ENCODE measurements at places on chromosomes 7 and 10.

DNA sequence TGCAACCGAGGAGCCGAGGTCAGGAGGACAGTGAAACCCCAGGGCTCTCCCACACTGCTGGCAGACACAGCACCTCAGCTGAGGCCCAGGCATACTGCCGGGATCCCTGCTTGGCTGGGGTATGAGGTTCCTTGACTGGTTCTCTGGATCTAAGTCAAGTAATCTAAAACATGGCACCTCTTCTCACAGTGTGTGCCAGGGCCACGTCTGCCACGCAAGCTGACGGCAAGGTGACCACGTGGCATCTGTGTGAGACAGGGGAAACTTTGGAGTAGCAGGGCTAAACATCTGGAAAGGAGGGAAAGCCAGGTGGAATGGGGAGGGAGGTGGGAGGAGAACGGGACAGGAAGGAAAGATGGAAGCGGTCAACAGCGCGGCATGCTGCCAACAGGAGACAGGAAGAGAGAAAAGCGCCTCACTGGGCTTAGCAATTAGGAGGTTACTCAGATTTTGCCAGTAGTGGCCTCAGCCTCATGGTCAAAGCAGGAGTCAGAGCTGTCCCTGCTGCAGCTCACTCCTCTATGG is 103.7 kb downstream of the CXCL12 start:
- DNase-seq: no peak

GRCh38 chr10:23051278-23051677 is 44.1 kb upstream of the MSRB2 start:
- no peak for DNase-seq

DNA sequence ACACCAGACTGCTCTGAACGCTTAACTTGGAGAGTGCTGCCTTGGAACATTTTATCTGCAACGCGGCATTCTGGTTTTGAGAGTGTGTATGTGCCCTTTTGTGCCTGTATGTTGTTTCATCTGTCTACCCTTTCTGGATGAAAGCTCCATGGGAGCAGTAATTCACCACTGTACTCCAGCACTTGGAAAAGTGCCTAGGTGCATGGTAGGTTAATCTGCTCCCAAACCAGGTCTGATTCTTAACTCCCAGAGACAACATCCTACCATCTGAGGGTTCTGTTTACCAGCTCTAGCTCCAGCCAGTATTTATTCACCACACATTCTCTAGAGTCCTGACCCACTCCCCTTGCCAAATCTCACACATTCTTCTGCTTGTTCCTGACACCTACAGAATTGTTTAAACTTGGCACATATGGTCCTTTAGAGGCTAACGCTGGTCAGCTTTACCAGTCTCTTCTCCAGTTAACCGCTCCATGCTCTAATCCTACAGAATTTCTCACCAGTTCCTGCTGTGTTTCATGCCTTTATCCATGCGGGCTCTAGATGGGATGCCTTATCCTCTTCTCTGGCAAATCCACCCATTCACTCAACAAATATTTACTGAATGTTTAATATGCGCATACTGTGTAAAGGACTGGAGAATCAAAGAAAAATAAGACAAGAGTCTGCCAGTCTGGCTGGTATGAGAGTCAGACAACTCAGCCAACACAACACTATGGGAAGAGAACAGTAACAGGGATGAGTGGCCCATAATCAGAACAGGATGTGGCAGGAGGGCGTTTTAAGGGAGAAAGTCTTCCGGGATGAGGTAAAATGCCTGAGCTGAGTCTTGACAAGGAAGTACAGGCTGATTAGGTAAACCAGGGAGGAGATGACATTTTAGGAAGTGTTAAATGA is 46.3 kb downstream of the MTPN start:
- no peak for DNase-seq

GRCh38 chr10:131204406-131205152 is 106.9 kb downstream of the TCERG1L start:
- DNase-seq: no peak

GRCh38 chr7:31204071-31204470 is 136.5 kb downstream of the NEUROD6 start:
- DNase-seq: no peak

DNA sequence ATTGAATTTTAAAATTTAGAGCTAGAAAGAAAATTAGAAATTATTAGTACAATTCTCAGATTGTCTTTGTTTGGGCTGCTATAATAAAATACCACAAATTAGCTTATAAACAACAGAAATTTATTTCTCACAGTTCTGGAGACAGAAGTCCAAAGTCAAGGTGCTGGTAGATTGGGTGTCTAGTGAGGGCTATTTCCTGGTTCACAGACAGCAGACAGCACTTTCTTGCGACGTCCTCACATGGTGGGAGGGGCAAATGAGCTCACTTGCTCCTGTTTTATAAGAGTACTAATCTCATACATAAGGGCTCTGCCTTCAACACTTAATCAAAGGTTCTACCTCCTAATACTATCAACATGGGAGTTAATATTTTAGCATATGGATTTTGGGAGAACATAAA is 134.1 kb downstream of the MDFIC start:
- no peak for DNase-seq

- no peak for DNase-seq
Observed at GRCh38 chr7:1995426-1995825, 237.3 kb downstream of the MAD1L1 start.

GRCh38 chr7:135980665-135981180 is 3.6 kb upstream of the MTPN start:
- peak; percentile 59 for DNase-seq

DNA sequence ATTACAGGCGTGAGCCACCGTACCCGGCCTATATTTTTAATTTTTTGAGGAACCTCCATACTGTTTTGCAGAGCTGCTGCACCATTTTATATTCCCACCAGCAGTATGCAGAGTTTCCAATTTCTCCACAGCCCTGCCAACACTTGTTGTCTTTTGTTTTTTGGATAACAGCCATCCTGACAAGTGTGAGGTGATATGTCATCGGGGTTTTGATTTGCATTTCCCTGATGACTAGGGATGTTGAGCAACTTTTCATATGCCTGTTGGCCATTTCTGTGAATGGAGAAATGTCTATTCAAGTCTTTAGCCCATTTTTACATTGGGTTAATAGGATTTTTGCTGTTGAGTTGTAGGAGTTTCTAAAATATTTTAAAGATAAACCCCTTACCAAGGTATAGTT is 22.2 kb downstream of the ENTPD7 start:
- no peak for DNase-seq

DNA sequence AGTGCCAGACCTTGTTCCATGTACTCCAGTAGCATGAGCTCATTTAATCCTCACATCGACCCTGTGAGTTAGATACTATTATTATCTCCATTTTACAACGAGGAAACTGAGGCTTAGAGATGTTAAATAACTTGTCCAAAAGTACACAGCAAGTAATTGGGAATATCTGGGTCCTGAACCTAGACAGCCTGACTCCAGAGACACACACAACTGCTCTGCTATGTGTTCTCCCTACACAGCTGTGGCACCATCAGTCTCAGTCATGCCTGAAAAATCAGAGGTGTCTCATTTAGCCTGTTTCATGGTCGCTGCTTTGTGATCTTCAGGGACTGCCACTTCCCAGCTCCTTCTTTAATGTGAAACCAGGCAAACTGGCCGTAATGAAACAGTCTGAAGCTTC is 56.5 kb downstream of the COL1A2 start:
- DNase-seq: no peak

DNA sequence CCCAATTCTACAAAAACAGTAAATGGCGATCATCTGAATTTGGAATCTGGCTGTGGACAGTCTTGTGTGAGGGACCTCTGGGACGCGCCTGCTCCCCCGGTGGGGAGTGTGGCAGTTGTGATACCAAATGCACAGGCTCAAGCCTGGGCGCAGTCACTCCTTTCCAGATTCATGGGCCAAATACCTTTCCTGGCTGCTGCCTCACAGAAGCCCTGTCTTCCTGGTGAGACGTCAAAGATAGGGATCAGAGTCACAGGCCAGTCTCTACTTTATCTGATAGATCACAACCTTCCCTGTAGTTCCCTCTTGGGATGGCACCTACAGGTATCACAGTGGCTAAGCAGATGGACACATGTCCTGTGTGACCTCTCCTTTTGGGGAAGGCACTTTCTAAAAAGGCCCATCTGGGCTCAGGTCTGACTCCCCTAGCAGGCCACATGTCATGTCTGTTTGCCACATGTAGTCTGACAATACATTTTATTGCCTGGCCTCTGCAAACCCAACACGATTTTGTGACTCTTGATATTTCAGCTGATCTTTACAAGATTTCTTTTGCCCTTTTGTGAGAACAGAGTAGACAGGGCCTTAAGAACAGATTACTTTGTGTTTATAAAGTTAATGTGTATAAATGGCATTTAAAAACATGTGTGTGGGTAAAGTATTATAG is 150.1 kb downstream of the SNX10 start:
- no peak for DNase-seq

DNA sequence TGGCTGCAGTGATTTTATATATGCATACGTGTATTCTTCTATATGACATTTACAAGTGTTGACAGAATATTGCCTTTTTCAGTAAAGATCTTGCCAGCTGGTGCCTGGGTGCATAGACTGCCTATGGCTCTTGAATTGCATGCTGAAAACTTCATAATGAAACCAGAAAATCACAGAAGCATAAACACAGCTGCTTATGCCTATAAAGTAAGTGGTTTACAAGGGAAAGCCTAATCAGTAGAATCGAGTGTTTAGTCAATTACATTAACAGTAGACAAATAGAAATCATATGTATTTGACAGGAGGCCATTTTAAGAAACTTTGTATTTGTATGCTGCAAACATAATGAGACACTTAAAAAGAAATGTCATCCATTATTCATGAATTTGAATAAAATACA is 82.5 kb downstream of the TMEM168 start:
- DNase-seq: no peak

GRCh38 chr7:132422502-132423111 is 153.7 kb downstream of the PLXNA4 start:
- no peak for DNase-seq

GRCh38 chr10:124520558-124521428 is 59.2 kb downstream of the LHPP start:
- DNase-seq: no peak

All from stimulated activated CD4-positive, alpha-beta T cell treated with anti-CD3 and anti-CD28 coated beads, Interleukin-4, amount 100 ng/mL, for 24 hours (primary cell).